ENCODE measurements at places on chromosomes 12 and 14.
A peak's percentile ranks its signal among the peaks of the same experiment; 100 is the strongest.

DNA sequence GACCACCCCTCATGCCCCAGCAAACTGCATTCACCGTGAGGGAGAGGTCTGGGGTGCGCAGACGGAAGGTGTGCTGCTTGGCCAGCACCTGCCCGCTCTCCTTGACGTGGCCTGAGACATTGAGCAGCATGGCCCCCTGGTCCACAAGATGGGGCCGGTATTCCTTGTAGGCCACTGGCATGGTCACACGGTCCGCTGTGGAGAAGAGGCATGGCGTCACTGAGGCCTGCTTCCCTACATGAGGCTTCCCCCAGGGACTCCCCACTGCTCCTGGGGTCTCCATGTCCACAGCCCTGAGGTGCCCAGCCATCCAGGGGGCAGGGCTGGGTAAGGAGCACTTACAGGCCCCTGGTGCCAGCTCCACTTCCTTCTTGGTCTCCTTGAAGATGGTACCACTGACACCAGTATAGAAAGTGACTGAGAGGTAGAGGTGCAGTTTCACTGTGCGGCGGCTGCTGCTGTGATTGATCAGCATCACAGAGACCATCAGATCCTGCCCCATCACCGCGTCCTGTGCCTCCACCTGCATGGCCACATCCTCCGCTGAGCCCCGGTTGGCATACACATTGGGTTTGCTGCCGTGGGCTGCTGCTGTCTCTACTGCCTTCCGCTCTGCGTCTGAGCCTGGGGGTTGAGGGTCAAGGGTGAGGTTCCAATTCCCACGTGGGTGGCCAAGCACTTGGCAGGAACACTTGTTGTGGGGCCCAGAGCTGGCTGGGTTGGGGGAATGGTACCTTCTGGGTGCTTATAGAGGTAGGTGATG, 8.2 kb downstream of the TGM1 start:
- DNase-seq, result no peak

- no peak for DNase-seq
These were observed 52.3 kb downstream of the E2F7 start for GRCh38 chr12:77013091-77013490.

DNA sequence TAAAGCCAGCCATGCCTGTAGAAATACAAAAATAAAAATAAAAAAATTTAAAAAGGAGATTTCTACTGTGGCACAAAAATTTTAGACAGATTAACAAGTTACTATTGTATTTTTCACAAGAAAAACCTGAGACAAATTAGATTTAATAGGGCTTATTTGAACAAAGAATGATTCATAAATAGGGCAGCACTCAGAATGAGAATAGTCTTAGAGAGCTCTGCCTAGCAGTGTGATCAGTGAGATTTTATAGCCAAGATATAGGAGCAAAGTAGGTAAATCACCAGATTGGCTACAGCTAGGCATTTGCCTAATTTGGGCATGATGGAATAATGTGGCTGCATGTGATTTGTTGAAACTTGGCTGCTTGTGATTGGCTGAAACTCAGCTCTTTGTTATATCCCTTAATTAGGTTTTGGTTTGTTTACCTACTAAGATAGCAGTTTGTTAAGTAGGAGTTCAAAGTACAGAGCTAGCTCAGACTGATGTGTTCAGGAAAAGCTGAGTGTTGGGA, 279.7 kb upstream of the TMTC1 start:
- no peak for DNase-seq

DNA sequence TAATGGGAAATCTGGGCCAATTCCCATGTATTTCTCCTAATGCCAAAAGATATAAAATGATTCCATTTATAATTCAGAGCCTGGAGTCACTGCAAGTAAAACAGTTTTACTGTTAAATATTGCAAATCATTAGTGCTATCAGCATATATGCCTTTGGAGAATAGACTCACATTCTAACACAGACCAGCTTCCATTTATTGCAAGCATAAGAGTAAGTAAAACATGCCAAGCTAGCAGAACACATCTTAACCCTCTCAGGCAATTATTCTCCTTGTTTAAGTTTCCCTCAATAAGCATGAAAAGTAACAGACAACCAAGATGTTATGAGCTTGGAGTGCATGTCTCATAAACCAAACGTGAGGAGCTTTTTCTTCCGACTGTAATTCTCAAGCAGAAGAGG, 173.9 kb upstream of the GRIP1 start:
- no peak for DNase-seq

GRCh38 chr14:105069522-105069870, 4.3 kb upstream of the GPR132 start:
- DNase-seq, result no peak

GRCh38 chr12:65891987-65892481, 67.8 kb downstream of the HMGA2 start:
- DNase-seq, result no peak

DNA sequence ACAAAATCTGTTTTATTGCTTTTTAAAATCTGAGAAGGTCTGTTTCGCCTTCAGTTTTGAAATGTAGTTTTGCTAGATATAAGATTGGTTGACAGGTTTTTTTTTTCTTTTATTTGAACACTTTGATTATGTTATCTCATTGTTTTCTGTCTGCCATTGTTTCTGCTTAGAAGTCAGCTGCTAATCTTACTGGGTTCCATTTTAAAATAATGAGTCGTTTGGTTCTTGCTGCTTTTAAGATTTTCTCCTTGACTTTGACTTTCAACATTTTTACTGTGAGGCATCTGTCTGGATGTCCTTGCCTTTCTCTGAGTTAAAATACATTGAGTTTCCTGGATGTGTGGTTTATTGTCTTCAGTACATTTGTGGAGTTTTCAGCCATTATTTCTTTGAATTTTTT, 56.7 kb downstream of the ADIPOR2 start:
- DNase-seq, result no peak

GRCh38 chr14:83734431-83734830, 1795.5 kb upstream of the FLRT2 start:
- no peak for DNase-seq

GRCh38 chr12:4272424-4273272, 914 bp upstream of the CCND2 start:
- peak; percentile 68 for DNase-seq

- no peak for DNase-seq
These were observed 287.2 kb downstream of the BCAT1 start for GRCh38 chr12:24661657-24662096.

- no peak for DNase-seq
These were observed 821.1 kb upstream of the FLRT2 start for GRCh38 chr14:84708865-84709264.

DNA sequence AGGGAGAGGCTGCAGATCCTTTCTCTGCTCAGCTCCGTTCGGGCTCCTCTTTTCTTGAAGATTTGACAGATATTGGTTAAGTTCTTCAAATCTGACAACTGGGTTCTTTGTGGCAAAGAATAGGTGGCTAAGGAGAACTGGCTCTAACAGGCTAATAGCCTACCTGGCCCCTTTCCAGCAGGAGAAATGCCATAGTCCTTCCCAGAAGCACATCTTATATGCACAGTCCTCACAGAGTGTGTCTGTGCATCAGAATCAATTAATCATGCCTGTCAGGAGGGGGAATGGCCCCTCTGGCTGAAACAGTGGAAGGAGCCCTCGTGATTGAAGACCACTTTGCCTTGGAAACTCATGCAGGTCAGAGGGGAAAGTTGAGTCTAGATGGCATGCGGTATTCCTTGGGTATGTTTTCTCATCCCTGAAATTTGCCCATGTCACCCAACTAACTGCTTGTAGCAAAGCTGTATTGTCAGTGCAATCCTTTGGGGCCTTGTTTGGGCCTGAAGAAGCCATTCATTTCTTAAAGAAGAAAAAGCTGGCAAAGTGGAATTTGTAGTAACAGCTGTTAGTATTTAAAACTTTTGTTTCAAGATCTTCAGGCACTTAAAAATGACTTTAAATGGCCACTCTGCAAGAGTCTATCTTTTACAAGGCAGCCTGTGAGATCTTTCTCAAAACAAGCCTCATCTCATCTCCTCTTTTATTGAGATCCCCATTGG, 251.5 kb downstream of the ZFP36L1 start:
- DNase-seq, result no peak

- DNase-seq, result no peak
These were observed 23.0 kb upstream of the MYL2 start for GRCh38 chr12:110943373-110943772.

DNA sequence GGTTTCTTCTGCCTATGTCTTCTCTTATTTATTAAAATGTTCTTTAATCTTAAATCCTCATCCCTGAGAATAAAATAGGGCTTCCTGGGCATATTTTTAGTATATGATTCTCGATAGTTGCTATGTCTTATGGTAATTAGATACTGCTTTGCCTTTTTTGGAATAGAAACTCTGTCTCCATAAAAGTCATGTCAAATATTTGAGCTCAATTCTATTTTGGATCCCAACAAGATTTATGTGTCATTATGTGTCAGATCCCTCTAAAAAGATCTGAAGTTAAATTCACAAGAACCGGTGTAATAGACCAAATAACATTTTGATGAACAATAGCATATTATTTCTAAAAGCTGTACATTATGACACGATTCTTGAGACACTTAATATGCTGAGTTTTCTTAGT, 312.5 kb upstream of the PDE3A start:
- no peak for DNase-seq

GRCh38 chr14:63426838-63427352, 108.2 kb upstream of the GPHB5 start:
- no peak for DNase-seq

GRCh38 chr14:24058260-24058950, 6.6 kb downstream of the CARMIL3 start:
- no peak for DNase-seq

DNA sequence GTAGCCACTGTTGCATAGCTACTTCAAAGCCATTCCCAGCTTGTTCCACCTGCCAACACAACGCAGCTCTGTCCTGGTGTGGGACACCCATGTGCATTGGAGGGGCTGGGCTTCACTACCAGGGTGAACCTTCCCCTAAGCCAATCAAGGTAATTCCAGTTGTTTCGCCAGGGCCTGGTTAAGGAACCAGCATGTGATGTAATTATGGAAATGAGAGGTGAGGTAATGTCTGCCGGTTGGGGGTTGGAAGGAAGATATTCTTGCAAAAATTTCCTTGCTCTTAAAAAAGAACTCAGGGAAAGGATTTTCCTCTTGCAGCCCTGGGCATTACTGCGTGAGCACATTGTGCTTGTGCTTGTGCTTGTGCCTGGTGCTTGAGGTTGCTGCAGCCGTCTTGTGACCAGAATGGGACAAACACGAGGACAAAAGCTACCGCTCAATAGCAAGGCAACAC, 14.9 kb downstream of the TUBA1C start:
- no peak for DNase-seq

DNA sequence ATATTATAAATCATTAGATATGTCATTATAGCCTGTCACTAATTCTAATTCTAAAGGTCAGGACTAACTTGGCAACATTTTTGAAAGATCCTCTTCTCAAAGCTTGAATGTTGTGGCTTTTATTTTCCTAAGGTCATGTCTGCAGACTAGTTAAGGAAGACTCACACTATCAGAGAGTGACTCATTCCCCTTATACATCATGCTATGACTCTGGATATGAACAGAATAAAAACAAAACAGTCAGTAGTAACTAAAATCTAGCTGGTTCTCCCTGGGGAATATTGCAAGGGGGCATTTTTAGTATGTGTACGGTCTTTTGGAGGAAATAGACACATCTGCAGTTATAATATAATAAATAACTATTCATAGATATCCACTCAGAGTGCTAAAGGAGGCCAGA, 170.6 kb downstream of the SLC2A13 start:
- no peak for DNase-seq

GRCh38 chr12:99442758-99443157, 204.8 kb upstream of the GARIN6 start:
- DNase-seq, result no peak

DNA sequence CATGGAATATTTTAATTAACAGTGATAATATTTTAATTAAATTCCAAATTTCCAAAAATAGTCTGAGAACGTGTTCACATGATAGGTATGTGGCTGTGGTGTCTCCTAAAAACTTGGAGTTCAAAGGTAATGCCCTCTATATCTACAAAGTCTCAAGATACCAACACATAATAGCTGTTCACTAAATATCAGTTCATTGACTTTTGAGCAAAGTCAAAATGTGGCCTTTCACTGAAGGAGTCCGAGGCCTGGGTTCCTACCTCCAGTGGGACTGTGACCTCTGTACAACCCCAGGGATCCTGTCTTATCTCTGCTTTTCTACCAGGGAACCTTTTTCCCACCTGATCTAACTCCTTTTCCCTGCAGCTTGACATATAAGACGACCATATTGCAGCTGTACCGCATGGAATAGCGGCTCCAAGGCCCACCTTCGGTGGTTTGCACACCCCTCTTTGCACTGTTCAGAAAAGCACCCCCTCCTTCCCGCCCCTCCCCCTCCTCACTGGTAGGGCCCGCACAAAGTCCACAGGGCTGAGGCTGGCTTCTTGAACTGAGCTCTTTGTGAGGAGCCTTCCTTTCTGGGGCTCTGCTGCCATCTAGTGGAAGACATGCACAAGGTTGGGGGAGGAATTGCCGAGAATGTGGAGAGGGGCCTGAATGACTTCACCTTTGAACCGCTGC, 3.1 kb downstream of the CCND2 start:
- DNase-seq, result peak; percentile 79

DNA sequence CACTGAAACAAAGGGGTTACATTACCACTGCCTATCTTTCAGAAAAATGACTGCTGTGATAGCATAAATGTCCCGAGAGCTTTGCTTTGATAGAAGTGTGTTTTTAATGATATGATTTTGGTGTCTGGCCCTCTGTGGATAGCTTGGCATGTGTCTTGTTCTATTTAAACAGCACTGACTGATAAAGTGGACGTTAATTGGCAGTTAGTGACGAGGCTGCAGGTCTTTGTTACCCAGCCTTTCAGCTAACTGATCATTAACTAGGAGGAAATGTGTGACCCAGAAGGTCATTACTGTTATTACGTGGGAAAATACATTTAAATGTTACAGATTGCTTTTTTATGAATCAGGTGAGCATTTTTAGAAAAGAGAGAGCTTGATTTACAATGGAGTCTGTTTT, 428.3 kb downstream of the DIO2 start:
- DNase-seq, result no peak

DNA sequence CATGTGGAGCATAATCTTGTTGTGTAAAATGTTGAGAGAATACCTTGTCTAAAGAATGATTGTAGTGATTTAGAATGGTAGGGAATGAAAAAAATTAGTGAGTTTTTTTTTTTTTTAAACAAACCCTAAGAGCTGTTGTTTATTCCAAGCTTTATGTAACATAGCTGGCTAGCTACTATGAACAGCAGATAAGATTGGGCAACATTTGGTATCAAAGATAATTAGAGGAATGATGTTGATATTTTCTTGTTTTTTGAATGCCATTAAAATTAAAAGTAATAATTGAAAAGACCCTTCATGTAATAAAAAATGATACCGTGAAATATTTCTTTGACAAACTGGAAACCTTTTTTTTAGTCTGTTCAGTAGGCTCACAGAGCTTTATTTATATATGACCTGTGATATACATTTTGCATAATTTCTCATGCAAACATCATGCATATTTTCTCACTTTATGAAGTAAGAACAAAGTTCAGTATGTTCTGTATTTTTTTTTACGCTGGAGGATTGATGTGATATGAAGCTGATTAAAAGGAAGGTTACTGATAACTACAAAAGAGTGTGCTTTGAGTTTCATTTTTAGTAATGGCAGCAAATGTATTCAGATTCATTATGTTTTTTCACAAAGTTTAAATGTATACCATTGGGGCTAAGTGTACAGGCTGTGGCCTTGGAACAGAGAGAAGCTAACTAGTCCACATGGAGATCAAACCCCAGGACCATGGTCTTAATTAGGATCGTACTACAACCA, 8.1 kb downstream of the CPSF6 start:
- DNase-seq, result no peak

- DNase-seq, result peak; percentile 53
These were observed 7.8 kb downstream of the ZDHHC22 start for GRCh38 chr14:77133720-77134338.

- DNase-seq, result no peak
These were observed 50.9 kb downstream of the AP5M1 start for GRCh38 chr14:57319636-57320192.
